ENCODE measurements at places on chromosomes 5 and 9.

DNA sequence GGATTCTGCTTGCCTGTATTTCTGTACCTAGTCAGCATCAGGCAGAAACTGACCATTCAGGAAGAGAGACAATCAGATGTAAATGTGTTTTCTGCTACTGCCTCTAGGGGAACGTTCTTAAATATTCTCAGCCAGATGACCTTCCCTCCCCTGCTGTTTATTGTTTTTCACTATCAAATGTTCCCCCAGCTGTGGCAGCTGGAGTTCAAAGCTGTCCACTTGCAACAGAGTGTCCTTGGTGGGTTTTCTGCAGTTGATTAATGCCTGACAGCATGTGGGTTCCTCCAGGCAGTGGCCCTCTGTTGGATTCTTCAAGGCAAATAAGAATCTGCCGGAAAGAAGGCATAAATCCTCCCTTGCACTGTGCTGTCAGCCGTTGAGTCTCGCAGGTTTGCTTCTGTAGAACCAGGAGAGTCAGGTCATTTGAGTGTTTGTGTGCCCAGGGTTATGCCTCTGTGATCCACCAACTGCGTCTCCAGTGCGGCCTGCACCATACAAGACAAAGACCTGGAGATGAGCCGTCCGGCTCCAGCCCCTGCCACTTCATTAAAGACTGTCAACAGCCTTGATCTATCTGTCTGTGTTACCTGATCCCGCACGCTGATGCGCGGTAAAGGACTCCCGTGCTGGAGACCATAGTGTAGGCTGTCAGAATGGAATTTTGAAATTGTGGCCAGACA, 203.4 kb downstream of the GADD45G start:
- peak; percentile 49 for DNase-seq

GRCh38 chr9:18608371-18608770, 134.4 kb downstream of the ADAMTSL1 start:
- DNase-seq, result no peak

DNA sequence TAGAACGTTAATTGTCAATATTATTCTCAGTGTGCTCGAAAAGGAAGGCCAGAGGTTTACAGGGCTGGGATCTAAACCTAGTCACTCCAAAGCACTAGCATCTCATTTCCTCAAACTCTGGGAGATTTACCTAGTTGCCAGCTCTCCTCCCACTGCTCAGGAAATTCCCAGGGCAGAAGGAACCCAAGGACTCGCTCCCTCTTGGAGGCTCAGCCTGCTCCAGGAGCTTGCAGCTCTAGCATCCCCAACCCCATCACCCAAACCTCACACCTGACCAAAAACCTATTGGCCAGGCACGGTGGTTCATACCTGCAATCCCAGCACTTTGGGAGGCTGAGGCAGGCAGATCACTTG, 26.0 kb downstream of the SERINC5 start:
- DNase-seq, result no peak

- peak; percentile 96 for DNase-seq
Measured at GRCh38 chr9:27154908-27155307, 45.9 kb downstream of the TEK start.

DNA sequence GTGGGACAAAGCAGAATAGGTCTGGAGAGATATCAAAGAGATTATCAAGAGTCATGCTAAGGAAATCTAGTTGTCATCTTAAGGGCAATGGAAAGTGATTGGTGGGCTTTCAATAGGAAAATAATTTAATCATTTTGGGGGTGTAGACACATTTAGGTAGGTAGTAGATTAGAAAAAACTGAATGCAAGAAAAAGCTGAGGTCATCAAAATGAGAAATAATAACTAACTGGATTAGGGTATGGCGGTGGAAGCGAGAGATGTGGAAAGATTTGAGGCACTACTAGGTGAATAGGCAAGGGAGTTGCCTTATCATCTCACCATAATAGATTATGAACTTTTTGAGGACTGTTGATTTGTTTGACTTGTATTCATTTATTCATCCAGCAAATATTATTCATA, 393.2 kb upstream of the ZNF608 start:
- DNase-seq, result no peak

GRCh38 chr5:137838976-137839375, 28.7 kb upstream of the MYOT start:
- DNase-seq, result no peak

DNA sequence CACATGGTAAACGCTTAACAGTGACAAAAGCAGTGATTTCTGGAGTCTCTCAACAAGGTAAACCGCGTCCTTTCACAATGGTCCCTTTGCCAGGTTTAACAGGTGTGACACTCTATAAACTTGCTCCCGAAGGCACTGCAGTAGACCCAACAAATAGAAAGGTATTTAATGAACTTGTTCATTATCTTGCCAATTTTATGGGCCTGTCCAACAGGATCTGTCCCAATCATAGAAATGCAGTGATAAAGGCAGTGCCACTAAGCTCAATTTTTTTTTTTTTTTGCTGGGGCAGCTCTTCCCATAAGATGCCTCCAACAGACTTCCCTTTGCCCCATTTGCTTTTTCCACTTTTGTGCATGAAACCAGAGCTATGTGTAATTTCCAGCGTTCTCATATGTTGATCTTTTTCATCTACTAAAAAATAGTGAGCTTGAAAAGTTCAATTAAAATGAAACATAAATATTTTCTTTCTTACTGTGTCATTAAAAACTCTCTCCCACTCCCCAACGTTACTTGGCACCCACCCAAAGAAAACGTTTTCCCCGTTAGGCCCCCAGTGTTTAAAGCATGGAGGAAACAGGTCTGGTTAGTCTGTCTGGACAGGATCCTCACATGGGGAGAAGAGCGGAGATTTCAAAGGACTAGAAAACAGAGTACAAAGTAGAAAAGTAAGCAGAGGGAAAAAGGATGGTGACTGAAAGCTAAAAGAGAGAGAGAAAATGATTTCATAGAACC, 80.9 kb upstream of the SPATA31D4 start:
- DNase-seq, result peak; percentile 89

DNA sequence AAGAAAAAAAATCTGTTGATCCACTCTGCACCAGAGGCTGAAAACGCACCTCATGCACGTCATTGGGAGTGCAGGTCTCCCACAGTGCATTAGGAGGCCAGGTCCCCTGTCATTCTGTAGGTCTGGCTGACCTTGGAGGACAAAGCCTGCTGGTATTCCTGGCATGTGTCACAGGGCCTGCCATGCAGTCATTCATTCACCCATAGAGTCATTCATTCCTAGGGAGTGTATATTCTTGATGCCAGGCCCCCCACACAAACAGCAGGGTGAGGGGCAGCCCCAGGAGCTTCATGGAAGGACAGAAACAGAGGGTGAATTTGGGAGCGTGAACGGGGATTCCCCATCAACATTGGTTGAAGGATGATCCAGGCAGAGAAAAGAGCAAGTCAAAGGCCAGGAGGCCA, 2.2 kb downstream of the GBGT1 start:
- DNase-seq, result no peak

DNA sequence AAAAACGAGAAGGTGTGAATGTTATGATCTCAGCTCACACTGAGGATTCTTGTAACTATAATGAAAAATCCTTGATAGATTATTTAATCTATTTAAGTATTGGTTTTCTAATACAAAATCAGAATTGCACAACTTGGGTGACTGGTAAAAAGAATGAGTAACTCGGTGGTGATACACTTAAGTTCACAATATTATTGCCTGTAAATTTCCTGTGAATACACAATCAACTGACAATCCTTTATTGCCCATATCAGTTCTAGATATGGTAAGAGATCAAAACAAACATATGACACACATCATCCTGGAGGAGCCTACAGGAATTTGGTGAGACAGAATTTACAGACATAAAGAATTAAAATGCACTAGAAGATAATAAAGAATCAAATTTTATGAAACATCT, 14.1 kb upstream of the LURAP1L start:
- DNase-seq, result no peak

- no peak for DNase-seq
Measured at GRCh38 chr9:118836891-118837290, 532.3 kb downstream of the BRINP1 start.

- no peak for DNase-seq
Measured at GRCh38 chr9:138048184-138048583, 170.6 kb downstream of the CACNA1B start.

DNA sequence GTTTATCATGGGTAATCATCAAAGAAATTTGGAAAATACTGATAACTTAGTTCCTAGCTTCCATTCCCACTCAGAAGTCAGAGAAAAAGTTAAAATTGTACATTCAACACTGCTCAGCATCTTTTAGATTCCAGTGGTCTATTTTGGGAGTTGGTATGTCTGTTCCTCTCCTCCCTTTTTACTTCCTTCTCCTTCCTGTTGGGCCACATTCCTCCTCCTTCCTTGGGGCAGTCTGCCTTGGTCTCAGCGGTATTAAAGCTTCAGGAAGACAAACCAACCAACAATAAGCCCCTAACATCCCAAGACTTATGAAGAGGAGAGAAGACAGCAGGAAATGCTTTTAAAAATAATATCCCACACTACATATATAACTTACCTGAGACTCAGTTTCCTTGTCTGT, 49.9 kb upstream of the SSBP2 start:
- no peak for DNase-seq

DNA sequence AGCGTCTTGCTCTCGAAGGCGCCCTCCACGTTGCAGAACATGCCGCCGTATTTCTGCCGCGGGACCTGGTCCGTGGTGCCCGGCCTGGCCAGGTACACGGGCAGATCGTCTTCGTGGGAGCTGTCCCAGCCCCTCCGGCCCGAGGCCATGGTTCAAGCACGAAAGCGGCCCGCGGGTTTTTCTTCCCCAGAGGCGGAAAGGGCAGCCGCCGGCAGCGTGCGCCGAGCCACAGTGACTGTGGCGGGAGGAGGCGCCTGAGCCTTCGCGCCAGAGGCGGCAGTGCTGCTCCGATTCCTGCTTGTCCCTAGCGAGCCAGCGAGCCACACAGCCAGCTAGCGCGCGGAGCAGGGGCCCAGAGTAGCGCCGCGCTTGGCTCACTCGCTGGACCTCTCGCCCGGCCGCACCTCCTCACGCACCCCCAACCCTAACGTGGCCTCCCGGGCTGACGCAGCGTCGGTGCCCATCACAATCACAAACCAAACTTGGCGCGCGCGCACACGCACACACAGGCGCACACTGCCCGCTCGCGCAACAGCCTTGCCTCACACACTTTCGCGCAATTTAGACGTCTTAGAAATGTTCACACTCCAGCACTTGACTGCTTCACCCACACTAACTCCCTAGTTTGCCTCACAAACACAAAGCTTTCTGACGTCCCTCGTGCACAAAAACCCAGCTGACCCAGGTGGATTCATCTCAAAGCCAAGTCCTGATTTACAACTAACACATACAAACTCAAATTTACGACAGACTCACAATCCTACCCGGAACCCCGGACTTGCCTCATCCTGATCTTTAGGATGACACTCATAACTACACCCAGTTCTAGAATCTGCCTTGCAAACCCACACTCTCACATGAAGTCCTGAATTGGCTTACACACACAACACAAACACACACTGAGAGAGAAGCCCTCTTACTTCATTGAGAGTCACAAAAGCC, at the start of gene DPYSL3:
DPYSL3 (minus strand) TSS at position 359 of the 942 bp plus-strand sequence; CDS start at position 149, 210 bp downstream.
- peak; percentile 90 for DNase-seq

GRCh38 chr9:26171691-26172090, 493.4 kb upstream of the TUSC1 start:
- DNase-seq, result no peak

GRCh38 chr5:95070453-95070852, 214.4 kb downstream of the MCTP1 start:
- no peak for DNase-seq

DNA sequence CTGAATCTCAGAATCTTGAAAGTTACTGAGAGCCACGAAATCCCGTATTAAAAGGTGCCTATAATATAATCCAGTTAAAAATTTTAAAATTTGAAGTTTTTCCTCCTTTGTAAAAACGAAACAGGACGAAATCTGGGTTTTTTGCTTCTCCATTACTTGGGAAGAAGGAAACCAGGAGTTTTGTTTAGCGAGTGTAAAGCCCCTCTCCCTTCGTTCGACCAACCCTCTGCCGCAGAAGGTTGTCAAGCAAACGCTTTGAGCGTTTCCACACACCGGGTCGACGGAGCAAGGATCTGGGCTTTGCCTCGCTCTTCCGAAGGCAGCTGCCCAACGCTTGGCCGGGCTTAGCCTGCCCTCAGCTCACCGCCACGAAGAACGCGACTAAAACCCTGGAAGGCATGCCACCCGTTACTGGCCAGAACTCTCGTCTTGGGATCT, 1.6 kb upstream of the FOXE1 start:
- DNase-seq, result no peak
